Ammon's horn (tissue), 1 donor: ENCODE measurements at places on chromosomes 12 and 14.

DNA sequence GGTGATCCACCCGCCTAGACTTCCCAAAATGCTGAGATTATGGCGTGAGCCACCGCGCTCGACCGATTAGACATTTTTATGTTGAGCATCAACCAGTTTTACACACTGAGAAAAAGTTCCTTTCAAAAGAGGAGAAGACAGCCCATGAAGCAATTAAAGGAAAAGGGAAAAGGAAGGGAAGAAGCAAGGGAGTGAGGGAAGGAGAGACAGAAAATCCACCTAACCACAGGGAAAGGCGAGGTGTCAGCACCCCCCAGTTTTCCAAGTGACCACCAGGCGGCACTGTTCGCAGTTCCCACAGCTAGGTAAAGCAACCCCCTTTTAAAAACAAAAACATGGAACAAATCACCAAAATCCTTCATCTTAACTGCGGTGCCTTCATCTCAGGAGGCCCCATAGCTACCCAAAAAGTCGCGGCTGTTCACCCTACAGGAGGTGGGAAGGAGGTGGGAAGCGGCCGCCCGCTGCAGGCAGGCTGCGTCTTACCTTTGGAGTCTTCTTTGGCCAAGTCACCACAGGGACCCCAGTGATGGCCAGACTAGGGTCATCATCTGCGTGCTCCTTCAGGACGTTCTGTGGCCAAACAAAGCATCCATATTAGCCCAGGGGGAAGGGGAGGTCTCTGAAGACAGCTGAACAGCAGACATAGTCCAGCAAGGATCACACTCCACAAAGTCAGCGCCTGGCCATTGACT lies 86.6 kb downstream of the KDM2B start:
- no peak for DNase-seq

- DNase-seq, result no peak
These were observed 8.1 kb downstream of the SPATS2 start for GRCh38 chr12:49375406-49375805.

GRCh38 chr12:27940756-27941402 lies 31.7 kb downstream of the PTHLH start:
- peak; percentile 72 for DNase-seq

DNA sequence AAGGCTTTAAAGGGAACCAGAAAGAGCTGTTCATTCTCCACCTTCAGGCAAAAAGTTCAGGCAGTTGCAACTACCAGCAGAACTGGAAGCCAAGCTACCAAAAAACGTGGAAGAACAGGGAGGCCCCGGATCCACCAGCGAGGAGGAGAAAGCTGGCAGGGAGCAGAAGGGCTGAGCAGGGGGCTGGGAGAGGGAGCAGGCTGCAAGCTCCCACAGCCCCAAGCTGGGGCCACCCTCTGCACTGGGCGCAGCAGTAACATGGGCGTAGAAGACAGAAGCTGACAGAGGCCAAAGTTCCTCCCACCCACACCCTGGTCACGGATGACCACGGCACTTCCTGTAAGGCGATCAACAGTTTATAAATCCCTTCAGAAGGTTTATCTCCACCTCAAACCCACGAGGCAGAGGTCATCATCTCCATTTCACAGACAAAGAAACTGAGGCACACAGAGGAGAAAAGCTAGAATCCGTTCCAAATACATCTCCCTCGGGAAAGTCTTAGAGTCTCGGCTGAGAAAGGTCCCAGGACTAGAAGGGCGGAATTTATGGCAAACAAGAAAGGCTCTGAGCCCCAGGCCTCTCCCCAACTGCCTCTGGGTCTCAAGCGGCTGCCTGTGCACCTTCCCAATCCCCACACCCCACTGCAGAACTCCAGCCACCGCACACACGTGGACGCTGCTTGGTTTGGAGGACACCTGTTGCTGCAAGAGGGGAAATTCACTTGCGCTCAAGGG lies 1.8 kb downstream of the CCDC85C start:
- no peak for DNase-seq

- DNase-seq, result no peak
These were observed 403.1 kb downstream of the C12orf75 start for GRCh38 chr12:105733579-105733978.

GRCh38 chr12:62123721-62124203 lies 136.4 kb upstream of the USP15 start:
- DNase-seq, result peak; percentile 40

DNA sequence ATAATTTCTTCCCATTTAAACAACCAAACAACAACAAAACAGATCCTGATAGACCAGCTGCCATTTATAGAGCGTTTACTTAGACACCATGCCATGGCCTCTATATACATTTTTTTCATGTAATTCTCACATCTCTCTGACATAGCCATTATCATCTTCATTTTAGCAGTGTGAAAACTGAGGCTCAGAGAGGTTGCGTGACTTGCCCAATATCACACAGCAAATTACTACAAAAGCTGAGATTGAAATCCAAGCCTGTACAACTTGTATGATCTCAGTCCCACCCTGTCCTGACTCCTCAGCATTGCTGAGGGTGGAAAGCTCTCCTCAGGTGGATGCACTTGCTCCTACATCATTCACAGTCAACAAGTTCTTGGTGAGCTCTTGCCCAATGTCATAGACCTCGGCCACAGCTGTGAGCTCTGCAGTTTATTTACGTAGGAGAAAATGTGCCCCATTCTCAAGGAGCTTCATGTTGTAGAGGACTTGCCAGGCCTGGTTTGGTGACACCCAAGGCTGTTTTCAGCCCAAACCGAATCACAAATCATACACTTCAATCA lies 55.5 kb downstream of the CRACR2A start:
- DNase-seq, result no peak

DNA sequence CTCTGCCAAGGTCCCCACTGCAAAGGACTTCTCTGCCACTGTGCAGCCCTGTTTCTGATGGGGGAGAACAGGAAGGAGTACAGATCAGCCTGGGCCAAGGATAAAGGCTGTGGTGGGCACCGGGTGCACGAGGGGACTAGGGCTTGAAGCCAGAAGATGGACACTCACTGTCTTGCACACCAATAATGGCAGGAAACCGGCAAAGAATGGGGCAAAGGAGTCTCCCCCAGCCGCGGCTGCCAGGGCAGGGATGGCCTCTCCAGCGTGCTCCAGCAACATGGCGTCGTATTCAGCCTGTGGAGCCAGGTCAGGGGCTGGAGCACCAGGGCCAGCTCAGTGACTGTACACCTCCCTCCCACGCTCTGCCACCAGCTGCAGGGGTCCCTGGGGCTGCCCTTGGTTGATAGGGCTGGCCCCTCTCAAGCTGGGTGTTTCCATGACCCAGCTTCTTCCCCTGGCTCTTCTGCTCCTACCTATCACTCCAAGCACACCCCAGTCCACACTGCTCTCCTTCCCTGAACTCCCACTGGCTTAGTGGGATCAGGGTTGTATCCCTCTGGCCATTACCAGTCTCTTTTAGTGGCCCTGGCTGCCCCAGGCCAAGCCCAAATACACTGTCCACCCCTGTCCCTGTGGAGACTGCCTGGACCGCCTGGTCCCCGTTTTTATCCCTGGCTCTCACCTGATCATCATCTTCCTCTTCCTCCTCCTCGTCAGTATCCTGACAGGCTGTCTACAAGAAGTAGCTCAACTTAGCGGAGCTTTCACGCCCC lies 6.3 kb downstream of the IPO4 start:
- no peak for DNase-seq

DNA sequence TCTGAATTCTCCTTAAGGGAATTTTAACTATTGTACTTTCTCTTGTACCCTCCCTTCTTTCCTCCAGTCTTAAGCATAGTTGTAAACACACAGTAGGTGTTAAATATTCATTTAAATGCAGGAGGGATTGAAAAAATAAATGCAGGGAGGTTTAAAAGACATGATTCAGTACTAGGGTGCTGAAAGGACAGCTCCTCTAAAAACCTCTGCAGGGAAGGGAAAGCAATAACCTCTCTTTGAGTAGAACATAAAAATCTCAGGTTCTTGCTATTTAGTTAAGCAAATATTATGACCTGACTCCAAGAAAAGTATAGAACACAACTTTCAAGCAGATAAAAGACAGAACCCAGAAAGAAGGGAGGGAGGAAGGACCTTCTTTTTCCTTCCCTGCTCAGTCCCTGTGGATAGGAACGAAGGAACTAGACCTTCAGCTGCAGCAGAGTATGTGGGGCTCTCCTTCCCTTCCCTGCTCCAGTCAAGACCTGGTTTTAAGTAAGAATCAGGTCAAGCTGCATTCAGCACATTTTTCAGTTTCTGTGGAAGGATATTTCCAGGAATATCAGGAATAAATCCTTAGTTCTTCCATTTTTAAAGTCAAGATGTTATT lies 4.7 kb downstream of the MAP3K9 start:
- DNase-seq, result no peak

DNA sequence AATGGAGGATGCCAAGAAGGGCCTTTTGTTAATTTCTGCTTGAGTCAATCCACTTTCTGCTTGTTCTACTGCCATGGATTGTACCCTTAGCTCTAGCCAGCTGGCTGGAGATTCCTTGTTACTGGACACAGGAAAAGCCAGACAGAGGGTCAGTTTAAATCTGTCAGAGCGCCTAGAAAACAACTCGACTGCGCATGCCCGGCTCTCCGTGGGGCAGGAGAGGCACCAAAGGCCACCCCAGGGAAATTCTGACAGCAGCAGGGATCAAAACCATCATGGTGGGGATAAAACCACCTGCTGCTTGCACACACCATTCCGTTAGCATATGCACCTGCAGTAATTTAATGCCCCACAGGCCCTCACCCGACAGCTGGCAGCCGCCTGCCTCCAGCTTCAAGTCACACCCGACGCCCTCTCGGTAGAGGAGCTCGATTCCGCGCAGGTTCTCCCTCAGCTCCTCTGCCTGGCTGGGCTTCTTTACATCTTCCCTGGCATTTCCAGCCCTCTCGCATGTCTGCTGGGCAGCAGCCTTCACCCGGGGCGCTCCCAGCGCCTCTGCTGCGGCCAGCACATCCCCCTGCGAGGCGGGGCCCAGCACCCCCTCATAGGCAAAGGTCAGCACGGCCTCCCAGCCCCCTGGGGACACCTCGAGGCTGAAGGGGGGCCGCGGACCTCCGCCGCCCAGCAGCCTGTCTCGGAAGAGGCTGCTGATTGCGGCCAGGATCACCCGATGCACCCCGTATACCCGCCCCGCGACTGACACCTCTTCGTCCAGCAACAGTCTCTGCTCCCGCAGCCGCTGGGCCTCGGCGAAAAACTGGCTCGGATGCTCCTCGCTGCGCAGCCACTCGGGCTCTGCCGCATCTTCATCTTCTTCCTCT lies 1.0 kb downstream of the KLHL33 start:
- peak; percentile 81 for DNase-seq

GRCh38 chr12:58104351-58104755 lies 163.0 kb downstream of the ATP23 start:
- DNase-seq, result no peak

- DNase-seq, result no peak
These were observed 113.6 kb downstream of the GALC start for GRCh38 chr14:87879389-87879788.

DNA sequence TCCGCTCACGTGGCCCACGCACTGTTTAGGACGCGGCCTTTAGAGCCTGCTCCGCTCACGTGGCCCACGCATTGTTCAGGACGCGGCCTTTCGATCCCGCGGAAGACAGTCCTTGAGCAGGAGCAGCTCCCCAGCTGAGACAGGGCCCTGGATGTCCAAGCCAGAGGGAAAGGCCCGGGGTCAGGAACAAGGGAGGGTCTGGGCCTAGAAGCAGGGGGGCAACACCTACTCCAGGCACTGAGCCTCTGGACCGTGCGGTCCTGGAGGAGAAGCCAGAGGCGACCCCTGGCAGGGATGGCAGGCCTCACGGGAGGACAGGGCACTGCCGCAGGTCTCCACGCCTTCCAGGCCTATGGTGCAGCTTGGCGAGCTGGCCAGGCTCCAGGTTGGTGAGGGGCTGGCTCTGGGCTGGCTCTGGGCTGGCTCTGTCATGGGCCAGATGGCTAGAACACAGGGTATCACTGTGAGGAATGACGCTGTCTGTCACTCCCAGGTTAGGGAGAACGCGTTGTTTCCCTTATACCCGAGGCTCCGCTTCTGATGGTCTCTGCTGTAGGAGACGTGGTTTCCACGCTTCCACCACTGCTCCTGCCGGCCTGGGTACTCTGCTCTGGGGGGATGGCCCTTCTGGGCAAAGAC lies 341.7 kb downstream of the TMEM121 start:
- no peak for DNase-seq
